NCI-H524 (cell line): ENCODE measurements at places on chromosomes 3 and 15.

DNA sequence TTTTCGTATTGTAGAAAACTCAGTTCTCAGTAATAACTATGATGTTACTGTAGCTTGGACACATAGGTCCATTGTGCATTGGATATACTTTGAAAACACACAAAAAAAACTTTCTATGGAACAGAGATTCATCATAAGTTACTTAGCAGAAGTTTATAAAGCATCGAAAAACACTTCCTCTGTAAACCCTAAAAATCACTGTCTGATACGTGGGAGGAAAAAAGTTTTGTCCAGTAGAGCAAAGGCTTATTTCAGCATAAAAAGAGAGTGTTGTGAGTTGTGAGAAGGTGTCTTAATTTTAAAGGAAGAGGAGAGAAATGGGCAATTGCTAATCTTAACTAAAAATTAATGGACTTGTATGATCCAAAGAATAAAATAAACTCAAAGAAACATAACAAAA lies 64.8 kb downstream of the OSTN start:
- no peak for DNase-seq

- no peak for DNase-seq
Measured at GRCh38 chr3:61743686-61744242, 182.4 kb downstream of the PTPRG start.

- DNase-seq: no peak
Measured at GRCh38 chr3:190733591-190734146, 128.8 kb downstream of the GMNC start.

DNA sequence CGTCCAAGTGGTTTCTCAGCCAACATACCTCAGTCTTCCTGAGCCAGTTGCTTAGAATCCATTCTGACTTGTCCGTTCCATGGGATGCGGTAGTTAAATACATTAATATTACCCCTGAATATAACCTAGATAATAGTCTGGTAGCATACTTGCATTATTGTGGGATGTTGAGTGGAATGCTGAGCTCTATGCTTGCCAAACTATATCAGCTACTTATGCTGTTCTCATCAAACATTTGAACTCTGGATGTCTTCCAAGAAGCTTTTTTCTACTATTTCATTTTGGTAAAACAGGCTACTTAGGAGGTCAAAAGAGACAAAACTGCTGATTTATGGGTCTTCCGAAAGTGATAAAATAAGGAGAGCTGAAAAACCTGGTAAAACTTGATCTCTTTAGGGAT lies 429.5 kb downstream of the NAALADL2 start:
- no peak for DNase-seq

DNA sequence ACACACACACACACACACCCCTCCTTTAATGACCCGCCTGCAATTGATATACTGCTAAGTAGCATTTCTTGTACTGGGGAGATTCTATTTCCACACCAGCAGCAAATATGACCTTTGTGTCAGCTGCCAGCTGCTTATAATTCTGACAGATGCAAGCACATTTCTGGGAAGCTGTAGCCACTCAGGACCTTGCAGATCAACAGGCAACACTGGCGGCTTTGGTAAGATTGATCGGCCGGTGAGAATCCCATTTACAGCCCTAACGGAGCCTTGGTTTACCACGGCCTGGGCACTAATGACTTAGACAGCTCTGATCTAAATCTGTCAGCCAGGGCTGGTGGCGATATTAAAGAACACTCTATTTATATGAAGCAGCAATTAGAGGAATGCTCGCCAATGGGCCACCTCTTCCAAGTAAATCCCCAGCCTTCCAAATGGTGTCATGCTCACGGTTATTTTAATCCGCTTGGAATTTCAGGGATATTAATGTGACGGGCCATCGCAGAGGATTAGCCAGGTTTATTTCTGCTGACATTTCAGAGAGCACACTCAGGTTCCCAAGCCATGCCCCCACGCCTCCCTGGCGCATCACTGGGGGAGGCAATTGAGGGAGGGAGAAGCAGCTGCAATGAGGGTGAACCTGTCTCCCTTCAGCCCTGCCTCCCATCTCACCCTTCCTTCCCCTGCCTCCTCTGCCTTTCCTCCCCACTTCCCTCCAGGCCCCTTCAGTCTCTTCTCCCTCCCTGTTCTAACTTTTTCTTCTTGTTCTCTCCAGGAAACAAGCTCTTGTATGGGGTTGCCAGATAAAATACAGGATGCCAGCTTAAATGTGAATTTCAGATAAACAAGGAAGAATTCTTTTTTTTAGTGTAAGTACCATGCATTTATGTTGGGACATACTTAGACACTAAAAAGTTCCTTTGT lies 287.0 kb downstream of the TLE3 start:
- peak; percentile 99 for DNase-seq

DNA sequence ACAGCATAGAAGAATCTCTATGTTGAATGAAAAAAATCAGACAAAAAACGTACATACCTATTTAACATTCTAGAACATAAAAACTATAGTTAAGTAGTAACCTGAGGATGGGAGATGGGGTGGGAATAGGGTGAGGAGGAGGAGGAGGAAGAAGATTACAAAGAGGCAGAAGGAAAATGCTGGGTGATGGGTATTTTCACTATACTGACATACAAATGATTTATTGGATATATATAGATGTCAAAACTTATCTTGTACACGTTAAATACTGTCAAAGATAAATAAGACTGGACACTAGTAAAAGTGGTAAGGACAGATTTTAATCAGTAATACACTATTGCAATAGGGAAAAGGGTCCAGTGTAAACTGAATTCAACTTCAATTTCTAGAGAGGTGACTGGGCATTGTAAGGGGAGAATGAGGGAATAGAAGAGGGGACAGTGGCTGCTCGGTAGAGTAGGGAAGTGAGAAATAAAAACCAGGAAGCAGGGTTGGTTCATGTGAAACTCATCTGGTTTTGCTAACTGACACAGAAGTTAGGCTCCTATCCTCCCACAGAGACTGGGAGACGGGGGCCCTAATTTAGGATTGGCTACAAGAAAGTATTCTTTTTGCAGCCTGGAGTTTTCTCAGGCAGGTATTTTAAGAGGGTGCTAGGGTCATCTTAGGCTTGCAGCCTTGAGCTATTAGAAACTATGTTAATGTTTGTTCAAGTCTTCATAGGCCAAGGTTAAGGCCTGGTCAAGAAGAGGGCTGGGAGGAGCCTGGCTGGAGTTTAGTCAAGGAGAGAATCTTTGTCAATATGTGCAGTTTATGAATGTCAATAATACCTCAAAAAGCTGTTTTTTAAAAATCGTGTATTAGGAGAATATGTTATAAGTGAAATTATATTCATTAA lies 15.0 kb upstream of the C15orf61 start:
- no peak for DNase-seq
